ENCODE measurements at places on chromosomes 1 and 21. TPM values are rescaled to one million over a fixed set of nuclear protein-coding genes. Genes with fewer than 3 reads are reported as not detected.

Gene C1QB
- total RNA-seq, result not detected

Gene WDR64
- not detected for total RNA-seq

Gene SYF2
- total RNA-seq, result 37.3 TPM

Gene IFI16
- total RNA-seq, result 4.1 TPM

Gene MYOC
- total RNA-seq, result not detected

Gene AADACL4
- not detected for total RNA-seq

Gene RNF115
- total RNA-seq, result 13.6 TPM

Gene HUNK
- total RNA-seq, result 1.4 TPM

Gene DENND4B
- total RNA-seq, result 34.2 TPM
